ENCODE measurements at places on chromosomes 3 and 15.

DNA sequence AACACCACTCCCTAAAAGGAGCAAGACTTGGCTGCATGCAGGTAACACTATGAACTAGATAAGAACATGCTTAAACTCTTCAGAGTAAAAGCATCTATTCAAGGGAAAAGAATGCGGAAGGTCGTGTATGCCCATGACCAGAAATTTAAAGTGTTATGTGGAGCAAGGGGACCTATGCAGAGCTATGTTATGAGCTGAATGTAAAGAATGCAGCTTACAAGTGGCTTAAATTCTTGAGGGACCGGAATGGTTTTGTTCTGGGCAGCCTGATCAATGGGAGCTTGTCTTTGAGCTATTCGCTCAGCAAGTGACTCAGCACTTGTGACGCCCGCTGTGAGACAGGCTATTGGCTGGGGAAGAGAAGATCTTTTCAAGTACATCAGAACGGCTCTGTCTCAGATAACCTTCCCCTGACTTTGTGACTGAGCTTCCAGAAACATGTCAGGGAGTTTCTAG lies 367.5 kb upstream of the THBS1 start:
- DNase-seq = no peak

DNA sequence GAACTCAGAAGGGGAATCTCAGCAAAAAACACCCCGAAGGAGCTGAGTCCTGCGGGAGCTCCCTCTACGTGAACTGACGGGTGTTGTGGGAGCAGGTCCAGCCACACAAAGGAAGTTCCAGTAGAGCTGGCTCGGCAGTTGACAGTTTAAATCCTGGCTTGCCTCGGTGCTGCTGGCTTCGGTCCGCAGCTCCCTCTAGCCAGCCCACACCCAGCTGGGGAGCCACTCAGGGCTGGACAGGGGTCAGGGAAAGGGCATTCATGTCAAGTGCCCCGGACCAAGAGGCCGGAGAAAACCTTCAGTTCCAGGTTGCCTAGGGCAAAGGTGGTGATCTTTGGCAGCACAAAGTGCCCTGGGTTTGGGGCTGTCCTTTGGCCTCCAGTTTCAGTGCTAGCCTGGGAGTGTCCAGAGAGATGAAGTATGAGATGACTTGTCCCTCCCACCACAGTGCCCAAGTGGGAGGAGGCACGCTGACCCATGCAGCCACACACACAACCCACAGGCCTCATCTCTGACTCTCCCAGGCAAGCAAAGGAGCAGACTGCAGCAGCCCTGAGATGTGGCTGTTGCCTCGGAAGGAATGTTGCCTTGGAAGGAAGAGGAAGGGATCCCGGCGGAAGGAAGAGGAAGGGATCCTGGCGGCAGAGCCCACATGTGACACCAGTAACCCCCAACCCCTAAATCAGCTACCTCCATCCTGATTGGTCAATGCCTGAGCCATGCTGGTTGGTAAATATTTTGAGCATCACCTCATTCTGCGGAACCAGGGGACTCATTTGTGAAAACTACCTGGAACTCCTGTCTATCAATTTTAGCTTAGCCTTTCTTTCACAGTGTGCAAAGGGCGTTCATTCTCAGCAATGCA lies 13.9 kb upstream of the ANPEP start:
- no peak for DNase-seq

GRCh38 chr3:188339410-188340295 lies 185.7 kb downstream of the LPP start:
- no peak for DNase-seq

DNA sequence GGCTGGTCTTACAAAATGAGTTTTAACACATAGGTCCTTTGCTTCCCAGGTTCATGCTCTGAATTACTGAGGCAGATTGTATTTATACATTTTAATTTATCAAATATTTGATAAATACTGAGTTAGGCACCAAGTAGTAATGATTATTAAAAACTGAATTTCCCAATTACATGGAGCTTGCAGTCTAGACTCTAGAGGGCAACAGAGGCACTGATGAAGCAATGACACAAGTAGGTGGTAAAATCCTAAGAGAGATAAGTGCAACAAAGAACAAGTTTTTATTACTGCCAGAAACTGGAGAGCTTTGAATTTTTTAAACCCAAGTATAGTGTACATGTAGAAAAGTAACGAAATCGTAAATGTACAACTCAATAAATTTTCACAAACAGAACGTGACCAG lies 406.2 kb upstream of the RARB start:
- DNase-seq = no peak

GRCh38 chr3:133211449-133211848 lies 173.3 kb downstream of the TMEM108 start:
- DNase-seq = no peak

Measured in NCI-H1417 treated with DMSO at 0.1 percent for 48 hours (cell line).